Activated CD4-positive, alpha-beta T cell treated with anti-CD3 and anti-CD28 coated beads for 36 hours (primary cell): ENCODE measurements at places on chromosomes 2 and 18. TPM values are rescaled to one million over a fixed set of nuclear protein-coding genes. Genes with fewer than 3 reads are reported as not detected.
A peak's percentile ranks its signal among the peaks of the same experiment; 100 is the strongest.

GRCh38 chr18:55321265-55322177, 266.5 kb downstream of the TCF4 start:
- H3K27ac ChIP-seq = no peak overlapping the region
- DNase-seq = peak; percentile 66
- H3K36me3 ChIP-seq = peaks cover 3% of the 10 kb centered on the region

DNA sequence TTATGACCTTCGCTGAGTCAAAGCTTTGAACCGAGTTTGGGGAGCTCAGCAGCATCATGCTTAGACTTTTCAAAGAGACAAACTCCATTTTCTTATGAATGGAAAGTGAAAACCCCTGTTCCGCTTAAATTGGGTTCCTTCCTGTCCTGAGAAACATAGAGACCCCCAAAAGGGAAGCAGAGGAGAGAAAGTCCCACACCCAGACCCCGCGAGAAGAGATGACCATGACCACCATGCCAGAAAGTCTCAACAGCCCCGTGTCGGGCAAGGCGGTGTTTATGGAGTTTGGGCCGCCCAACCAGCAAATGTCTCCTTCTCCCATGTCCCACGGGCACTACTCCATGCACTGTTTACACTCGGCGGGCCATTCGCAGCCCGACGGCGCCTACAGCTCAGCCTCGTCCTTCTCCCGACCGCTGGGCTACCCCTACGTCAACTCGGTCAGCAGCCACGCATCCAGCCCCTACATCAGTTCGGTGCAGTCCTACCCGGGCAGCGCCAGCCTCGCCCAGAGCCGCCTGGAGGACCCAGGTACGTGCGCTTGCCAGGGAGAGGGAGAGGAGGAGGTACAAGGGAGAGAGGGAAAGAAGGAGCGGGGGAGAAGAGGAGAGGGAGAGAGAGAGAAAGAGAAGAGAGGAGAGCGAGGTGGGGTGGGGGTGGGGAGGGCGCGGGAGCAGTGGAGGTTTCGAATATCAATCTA, at the start of gene DLX1:
Gene DLX1, plus strand, starts transcription at position 48 of the 700 bp plus-strand sequence. Its CDS starts 171 bp downstream, at position 219.
- peaks cover 57% of the 10 kb centered on the region for H3K4me1 ChIP-seq
- peak within 1 kb of the TSS; percentile 38 for H3K27ac ChIP-seq
- peaks cover 2% of the 10 kb centered on the region for H3K36me3 ChIP-seq
- peak within 1 kb of the TSS; percentile 73 for H3K4me3 ChIP-seq

The ZNF514 gene
- 8.8 TPM for total RNA-seq

DNA sequence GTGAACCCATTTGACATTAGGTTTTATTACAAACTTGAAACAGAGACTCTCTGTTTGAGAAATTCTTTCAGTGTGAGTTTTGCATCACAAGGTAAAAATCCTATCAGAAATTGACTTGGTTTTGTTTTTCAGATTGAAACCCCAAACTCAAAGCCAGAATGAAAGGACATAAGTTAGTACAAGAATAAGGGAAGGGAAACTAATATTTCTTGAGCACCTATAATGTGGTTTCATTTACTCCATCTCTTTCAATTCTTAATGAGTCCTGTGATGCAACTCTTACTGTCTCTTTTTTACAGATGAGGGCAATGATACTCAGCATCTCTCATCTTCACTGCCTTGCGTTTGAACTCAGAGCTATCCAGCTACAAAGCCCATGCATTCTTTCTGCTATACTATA, 210.0 kb upstream of the SIX3 start:
- no peaks in the 10 kb centered on the region for H3K4me1 ChIP-seq
- H3K27me3 ChIP-seq = no peaks in the 10 kb centered on the region
- peaks cover 10% of the 10 kb centered on the region for H3K36me3 ChIP-seq
- no peak for DNase-seq
- no peak overlapping the region for H3K27ac ChIP-seq

The STPG4 gene
- 0.23 TPM for total RNA-seq

DNA sequence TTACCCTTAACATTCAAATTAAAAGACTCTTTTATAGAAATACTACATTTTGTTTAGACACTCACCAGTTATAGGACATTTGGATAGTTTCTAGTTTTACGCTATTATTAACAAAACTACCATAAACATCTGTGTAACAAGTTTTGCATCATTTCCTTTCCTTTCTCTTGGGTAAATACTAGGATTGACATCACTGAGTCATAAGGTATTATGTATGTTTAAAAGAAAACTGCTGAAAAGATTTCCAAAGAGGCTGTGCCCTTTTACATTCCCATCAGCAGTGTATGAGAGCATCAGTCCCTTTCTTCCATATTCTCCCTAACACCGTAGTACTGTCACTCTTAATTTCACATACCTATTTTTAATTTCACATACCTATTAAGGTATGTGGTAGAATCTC, 130.6 kb downstream of the USP34 start:
- peaks cover 37% of the 10 kb centered on the region for H3K36me3 ChIP-seq
- H3K4me1 ChIP-seq = peaks cover 7% of the 10 kb centered on the region
- no peak overlapping the region for H3K27ac ChIP-seq
- DNase-seq = no peak
- no peak overlapping the region for H3K4me3 ChIP-seq

DNA sequence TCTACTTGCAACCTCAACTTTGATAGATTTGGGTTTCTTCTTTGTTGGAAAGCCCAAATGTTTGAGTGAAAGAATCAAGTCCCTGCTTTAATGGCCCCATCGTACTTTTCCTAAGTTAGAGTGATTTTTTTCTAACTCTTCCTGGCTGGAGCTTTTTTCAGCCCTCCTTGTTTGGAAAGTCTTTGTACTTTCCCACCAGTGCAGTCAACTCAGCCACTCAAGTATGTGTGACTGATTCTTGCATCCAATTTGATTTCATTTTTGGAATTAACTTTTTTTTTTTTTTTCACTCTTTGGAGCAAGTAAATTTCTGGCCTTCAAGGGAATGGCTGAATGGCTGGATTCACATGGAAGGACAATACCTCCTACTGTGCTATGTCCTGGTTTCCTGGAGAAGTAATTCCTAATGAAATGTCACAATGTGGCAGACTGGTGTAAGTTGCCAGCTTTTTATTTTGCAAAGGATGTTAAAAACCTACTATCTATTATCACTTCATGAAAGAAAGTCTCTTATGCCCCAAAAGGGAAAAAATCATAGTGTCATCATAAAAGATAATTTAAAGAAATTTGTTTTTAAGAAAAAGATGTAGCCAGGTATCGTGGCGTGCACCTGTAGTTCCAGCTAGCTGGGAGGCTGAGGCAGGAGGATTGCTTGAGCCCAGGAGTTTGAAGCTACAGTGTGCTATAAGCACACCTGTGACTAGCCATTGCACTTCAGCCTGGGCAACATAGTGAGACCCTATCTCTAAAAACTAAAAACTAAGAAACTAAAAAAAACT, 76.0 kb upstream of the ZFP36L2 start:
- no peak overlapping the region for H3K4me3 ChIP-seq
- H3K27ac ChIP-seq = no peak overlapping the region
- H3K4me1 ChIP-seq = peaks cover 21% of the 10 kb centered on the region
- peaks cover 5% of the 10 kb centered on the region for H3K36me3 ChIP-seq
- H3K27me3 ChIP-seq = no peaks in the 10 kb centered on the region

The IL1B gene
- total RNA-seq = 0.37 TPM

- peak overlapping the region; percentile 51 for H3K27ac ChIP-seq
- H3K4me3 ChIP-seq = peak overlapping the region; percentile 96
- no peaks in the 10 kb centered on the region for H3K27me3 ChIP-seq
- DNase-seq = no peak
- peaks cover 19% of the 10 kb centered on the region for H3K36me3 ChIP-seq
Measured at GRCh38 chr2:183125659-183126341, 1.6 kb downstream of the NUP35 start.

DNA sequence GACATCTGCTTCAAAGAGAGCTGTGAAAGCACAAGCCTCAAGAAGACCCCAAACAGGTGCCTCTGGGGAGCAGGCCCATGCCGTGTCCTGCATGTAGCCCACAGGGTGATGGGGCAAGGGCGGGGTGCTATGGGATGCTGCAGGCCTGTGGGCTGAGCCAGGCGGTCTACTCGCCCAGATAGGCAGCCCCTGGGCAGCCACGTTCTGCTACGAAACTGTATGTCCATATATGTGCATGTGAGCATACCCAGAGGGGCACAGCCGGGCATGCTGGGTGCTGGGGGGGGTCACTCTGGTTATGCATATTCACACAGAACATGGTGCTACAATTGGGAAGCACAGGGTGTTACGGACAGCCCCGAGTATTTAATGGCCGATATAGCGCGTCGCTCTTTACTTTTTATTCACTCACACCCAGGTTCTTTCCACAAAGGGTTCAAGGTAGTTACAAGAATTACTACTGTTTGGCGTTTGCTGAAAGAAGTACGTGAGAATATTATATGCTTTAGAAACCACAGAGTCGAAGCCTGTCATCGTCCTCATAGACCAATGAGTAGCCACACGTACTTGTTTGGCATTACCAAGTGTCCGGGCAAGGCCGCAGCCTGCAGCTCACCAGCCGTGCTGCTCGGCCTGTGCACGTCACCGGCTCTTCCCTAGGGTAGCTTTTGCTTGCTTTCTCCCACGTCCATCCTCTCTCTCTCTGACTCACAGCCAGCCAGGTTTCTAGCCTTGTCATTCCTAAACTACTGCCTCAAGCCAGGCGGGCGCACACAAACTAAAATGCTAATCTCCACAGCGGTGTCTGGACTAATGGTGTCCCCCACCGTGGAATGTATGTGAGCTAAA, 14.4 kb downstream of the MTERF4 start:
- DNase-seq = peak; percentile 29
- no peak overlapping the region for H3K4me3 ChIP-seq
- H3K4me1 ChIP-seq = peaks cover 10% of the 10 kb centered on the region

- H3K27me3 ChIP-seq = no peaks in the 10 kb centered on the region
- H3K27ac ChIP-seq = no peak overlapping the region
- no peak for DNase-seq
- no peaks in the 10 kb centered on the region for H3K4me1 ChIP-seq
Measured at GRCh38 chr2:3172265-3172935, 205.2 kb downstream of the EIPR1 start.

The ANKRD30B gene
- total RNA-seq = not detected

The GPR75 gene
- total RNA-seq = 1.2 TPM

- no peak overlapping the region for H3K27ac ChIP-seq
- H3K4me3 ChIP-seq = no peak overlapping the region
- H3K27me3 ChIP-seq = peaks cover 4% of the 10 kb centered on the region
Measured at GRCh38 chr18:24928301-24928878, 423.6 kb downstream of the ZNF521 start.

DNA sequence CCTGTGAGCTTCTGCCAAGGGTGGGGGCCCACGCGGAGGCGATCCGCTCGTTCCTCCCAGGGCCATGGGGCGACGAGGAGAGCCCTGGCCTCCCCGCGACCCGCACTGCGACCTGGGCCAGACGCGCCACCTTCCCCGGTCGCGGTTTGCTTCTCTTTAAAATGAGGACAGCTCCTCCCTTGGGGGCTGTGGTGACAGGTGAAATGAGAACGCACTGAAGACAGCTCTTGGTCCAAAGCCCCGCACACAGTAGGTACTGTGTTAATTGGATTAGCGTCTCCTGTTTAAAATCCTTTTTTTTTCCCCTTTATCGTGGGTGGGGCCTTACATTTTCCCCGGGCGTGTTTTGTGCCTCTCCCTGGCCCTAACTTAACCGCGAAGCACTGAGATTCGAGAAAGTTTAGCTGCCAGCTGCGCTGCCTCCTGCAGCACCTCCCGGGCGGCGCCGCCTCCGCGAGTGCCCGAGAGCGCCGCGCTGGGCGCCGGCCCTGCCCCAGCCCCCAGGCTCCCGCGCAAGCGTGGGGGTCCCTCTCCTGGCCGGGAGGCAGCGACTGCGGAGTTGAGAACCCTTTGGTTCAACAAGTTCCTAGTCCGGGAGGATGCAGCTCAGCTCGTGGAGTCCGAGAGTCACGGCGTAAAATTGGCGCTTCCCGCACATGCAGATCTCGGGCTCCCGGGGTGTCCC, 1.1 kb downstream of the HPCAL1 start:
- DNase-seq = peak; percentile 67
- peaks cover 65% of the 10 kb centered on the region for H3K4me1 ChIP-seq
- H3K27ac ChIP-seq = peak overlapping the region; percentile 87
- H3K36me3 ChIP-seq = peaks cover 7% of the 10 kb centered on the region
- H3K27me3 ChIP-seq = no peaks in the 10 kb centered on the region
- H3K4me3 ChIP-seq = peak overlapping the region; percentile 100

DNA sequence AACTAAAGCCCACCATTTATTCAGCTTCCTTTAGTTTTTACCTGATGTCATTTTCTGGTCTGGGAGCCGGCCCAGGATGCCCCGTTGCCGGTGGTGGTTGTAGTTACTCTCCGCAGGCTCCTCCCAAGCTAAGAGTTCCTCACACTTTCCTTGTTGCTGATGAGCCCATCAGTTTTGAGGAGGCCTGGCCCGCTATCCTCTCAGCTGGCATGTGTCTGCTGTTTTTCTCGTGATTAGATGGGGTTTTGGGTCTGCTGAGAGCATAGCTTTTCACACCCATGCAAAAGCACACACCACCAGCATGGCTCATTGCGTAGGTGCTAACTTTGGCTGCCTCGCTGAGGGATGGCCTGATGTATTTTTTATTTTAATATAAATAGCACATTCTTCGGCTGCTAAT, 72.1 kb downstream of the PSMG2 start:
- H3K27ac ChIP-seq = peak overlapping the region; percentile 75
- H3K4me1 ChIP-seq = peaks cover 16% of the 10 kb centered on the region
- H3K4me3 ChIP-seq = peak overlapping the region; percentile 80
- H3K27me3 ChIP-seq = no peaks in the 10 kb centered on the region
- DNase-seq = peak; percentile 33

DNA sequence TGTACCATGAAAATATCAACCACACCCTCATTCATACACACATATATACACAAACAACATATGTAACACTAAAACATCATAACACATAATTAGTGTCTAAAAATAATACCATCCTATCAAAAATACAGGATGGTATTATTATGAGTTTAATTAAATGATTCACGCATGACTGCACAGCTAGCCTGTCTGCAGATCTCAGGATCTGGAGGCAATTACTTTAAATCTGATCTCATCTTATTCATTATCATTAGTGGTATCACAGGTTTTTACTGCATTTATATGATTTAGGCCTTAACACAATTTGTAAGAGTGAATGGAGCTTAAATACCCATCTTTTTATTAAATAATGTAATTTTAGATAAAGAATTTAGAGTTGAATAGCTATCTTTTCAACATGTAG, 443.4 kb upstream of the LINC00305 start:
- no peaks in the 10 kb centered on the region for H3K36me3 ChIP-seq
- no peak overlapping the region for H3K4me3 ChIP-seq
- no peaks in the 10 kb centered on the region for H3K4me1 ChIP-seq

GRCh38 chr2:46230677-46231425, 66.4 kb upstream of the EPAS1 start:
- H3K4me3 ChIP-seq = no peak overlapping the region
- DNase-seq = no peak
- H3K36me3 ChIP-seq = no peaks in the 10 kb centered on the region
- H3K4me1 ChIP-seq = peaks cover 34% of the 10 kb centered on the region
